ENCODE measurements at places on chromosomes 11 and 22. TPM values are rescaled to one million over a fixed set of nuclear protein-coding genes. Genes with fewer than 3 reads are reported as not detected.

FOSL1 gene
- total RNA-seq = 8.2 TPM

DNA sequence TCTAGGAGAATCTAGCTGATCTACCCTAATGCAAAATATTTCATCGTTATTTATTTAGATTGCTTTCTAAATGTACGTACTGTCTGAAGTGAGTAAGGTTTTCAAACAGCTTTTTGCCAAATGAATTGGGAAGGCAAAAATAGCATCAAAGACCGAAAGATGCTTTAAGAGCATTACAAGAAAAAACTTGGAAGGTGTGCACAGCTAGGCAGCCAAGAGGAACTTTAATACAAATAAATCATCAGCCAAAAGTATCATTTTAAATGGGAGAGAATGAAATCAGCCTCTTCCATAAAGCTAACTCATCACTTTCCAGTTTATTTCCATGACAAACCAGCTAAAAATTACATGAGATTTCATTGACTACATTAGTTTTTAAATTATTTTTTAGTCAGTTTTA lies 30.2 kb upstream of the CFAP300 start:
- no peak overlapping the region for H3K27ac ChIP-seq
- H3K27me3 ChIP-seq = peaks cover 8% of the 10 kb centered on the region
- no peaks in the 10 kb centered on the region for H3K36me3 ChIP-seq
- no peak for DNase-seq
- no peak overlapping the region for H3K4me3 ChIP-seq

DNA sequence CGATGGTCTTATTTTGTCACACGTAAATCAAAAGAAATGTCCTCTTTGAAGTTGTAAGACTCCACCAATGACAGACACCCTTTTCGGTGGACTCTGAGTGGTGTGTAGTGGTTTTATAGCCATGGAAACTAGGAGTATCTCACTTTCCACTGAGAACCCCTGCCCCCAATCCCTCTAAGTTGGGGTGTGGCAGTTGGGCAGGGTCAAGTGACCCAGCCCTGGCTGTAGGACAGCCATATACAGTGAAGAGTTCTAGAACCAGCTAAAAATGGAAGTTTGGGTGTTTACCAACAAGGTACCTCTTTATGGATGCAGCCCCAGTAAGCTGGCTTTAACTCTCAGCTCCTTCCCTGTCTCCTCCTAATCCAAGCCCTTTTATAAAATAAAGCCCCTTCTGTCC lies 5.2 kb downstream of the C22orf31 start:
- H3K27ac ChIP-seq = no peak overlapping the region
- no peak overlapping the region for H3K4me3 ChIP-seq
- H3K27me3 ChIP-seq = peaks cover 4% of the 10 kb centered on the region
- no peak for DNase-seq

FGF19 gene
- total RNA-seq = not detected

GRCh38 chr22:44363013-44363979 lies 50.5 kb upstream of the SHISAL1 start:
- no peak overlapping the region for H3K27ac ChIP-seq
- H3K4me1 ChIP-seq = no peaks in the 10 kb centered on the region
- no peak overlapping the region for H3K4me3 ChIP-seq
- H3K36me3 ChIP-seq = no peaks in the 10 kb centered on the region
- no peak for DNase-seq
- H3K27me3 ChIP-seq = no peaks in the 10 kb centered on the region

UBXN1 gene
- 121 TPM for total RNA-seq

DNA sequence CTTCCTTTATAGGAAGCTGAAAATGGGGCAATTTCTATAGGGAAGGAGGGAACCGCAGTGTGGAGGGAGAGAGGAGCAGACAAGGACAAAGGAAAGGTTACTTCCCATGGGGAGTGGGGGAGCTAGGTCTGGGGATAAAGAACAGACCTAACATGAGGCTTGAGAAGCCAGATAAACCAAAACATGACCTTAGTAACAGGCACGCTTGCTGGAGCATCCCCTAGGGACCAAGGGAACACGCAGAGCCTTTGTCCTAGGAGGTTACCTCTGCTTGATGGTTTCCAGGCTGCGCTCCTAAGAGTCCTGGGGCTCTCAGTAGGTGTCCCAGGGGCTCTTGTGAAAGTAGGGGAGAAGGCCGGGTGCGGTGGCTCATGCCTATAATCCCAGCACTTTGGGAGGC lies 271.4 kb upstream of the NCAM1 start:
- H3K27me3 ChIP-seq = peaks cover 4% of the 10 kb centered on the region
- H3K4me3 ChIP-seq = no peak overlapping the region
- no peak overlapping the region for H3K27ac ChIP-seq
- no peak for DNase-seq

NOX4 gene
- total RNA-seq = not detected

DNA sequence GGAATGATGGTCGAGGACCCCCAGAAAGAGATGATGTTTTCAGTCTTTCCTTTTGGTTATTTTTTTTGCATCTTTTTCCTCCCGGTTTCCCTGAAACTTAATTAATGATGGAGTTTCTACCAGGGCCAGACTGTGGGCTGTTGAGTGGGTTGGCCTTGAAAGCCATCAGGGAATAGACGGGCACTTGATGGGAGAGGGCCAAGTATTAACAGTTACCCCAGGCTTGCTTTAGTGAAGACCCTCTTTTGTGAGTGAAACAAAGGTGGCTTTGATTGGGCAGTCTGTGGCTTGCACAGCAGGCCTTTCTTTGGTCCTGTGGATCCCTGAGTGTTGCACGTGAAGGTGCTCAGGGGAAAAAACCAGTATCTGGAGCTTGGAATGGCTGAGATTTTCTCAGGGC lies 56.9 kb downstream of the AMOTL1 start:
- no peak for DNase-seq
- H3K36me3 ChIP-seq = no peaks in the 10 kb centered on the region
- H3K4me1 ChIP-seq = no peaks in the 10 kb centered on the region
- no peak overlapping the region for H3K4me3 ChIP-seq
- no peaks in the 10 kb centered on the region for H3K27me3 ChIP-seq

Data from activated naive CD4-positive, alpha-beta T cell treated with anti-CD3 and anti-CD28 coated beads for 36 hours (primary cell).